Astrocyte of the spinal cord (primary cell): ENCODE measurements at places on chromosomes 11 and 22.

GRCh38 chr11:64294774-64295173 is 3.7 kb downstream of the KCNK4 start:
- DNase-seq, result no peak

GRCh38 chr22:46336119-46337078 is 885 bp downstream of the TRMU start:
- DNase-seq, result no peak

DNA sequence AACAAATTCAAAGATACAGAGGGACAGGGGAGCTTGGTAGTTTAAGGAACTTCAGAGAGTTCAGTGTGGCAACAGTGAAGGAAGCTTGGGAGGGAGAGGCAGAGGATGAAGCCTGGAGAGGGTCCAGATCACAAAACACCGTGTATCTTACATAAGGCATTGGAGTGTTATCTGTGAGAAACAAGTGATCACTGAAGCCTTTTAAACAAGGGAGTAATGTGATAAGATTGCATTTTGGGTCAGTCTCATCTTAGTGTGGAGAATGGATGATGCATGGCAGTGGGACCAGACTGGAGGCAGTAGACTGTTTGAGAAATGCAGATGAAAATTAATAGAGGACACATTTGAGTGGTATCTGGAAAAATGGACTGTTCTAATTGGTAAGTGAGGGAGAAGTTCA is 79.4 kb downstream of the EXT2 start:
- no peak for DNase-seq

- DNase-seq, result peak; percentile 94
Observed at GRCh38 chr11:47415949-47416472, 7.6 kb downstream of the SLC39A13 start.

DNA sequence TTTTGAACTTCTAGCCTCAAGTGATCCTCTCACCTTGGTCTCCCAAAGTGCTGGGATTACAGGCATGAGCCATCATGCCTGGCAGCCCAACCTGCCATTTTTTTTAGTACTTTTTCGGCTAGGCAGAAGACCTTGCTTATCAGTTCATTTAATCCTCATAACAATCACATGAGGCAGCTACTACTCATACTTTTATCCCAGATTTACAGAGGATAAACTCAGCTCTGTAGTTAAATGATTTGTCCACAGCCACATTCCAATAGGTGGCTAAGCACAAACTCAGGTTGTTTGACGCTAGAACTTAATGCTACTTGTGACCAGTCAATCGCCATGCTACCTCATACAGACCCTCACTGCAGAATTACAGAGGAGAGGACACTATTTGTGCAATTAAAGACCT is 28.1 kb downstream of the SBF2 start:
- no peak for DNase-seq

- DNase-seq, result peak; percentile 44
Observed at GRCh38 chr11:116563028-116563711, 209.6 kb downstream of the BUD13 start.

DNA sequence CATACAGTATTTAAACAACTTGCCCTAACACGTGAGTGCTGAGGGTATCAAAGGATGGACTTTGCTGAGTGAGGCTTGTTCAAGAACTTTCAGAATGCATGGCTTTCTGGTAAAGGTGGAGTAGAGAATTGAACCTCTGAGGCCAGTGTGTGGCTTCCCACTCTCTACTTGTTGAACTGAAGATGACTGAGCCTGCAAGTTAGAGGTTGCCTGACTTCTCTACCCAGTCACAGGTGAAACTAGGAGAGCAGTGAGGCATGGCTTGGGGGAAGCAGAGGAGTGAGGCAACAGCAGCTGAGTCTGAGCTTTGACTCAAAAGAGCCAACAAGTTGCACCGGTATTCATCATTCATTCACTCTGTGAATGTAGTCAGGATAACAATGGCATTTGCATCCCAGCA is 256.4 kb upstream of the SESN3 start:
- no peak for DNase-seq

DNA sequence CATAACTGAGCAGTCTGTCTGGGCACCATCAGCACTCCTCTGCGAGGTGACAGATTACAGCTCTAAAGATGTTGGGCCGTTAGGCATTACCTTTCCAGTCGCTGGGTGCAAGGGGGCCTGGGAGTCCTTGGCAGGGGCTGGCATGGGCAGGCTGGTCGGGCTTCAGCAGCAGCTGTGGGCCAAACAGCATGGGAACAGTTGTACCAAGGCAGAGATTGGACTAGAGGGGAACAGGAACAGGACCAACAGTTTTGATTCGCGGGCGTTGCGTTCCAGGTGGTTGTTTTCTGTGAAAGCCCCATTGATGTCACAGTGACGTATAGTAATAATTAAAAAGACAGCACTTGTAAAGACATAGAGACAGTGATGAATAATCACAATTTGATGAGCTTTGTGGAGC is 25.8 kb upstream of the B3GAT1 start:
- no peak for DNase-seq

- no peak for DNase-seq
Observed at GRCh38 chr11:14583252-14584034, 60.2 kb upstream of the PDE3B start.

- no peak for DNase-seq
Observed at GRCh38 chr22:26481694-26482093, 1.9 kb downstream of the HPS4 start.

DNA sequence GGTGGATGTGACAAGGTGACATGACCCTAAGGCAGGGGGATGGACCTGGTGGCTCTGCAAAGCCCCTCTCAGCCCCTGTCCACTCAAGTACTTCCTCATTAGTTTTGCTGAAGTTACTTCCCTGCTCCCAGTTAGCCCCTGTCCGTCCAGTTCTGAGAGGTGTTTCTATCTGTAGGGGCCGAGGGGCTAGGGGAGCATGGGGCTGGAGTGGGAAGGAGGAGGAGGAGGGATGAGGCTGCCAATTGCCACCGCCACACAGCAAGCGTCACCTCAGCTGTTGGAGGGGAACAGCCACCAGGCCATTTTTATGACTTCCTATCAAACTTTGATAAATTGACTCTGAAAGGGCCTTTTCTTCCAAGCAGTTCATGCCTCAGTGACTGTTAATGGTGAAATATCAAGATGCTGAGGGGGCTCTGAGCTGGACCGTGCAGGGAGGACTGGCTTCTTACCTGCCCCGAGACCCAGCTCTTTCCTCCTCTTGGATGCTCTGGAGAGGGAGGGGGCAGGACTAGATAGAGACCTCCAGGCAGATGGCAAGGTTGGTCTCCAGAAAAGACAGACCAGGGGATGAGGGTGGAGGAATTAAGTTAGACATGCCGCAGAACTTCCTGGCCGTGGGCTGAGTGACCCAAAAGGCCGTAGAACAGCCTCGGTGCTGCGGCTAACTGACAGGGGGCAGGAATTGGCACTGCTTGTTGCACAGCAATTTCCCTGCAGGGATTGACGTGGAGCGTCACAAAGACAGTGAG is 137.0 kb downstream of the ST3GAL4 start:
- no peak for DNase-seq

GRCh38 chr11:41786087-41786486 is 326.6 kb upstream of the LRRC4C start:
- peak; percentile 55 for DNase-seq

DNA sequence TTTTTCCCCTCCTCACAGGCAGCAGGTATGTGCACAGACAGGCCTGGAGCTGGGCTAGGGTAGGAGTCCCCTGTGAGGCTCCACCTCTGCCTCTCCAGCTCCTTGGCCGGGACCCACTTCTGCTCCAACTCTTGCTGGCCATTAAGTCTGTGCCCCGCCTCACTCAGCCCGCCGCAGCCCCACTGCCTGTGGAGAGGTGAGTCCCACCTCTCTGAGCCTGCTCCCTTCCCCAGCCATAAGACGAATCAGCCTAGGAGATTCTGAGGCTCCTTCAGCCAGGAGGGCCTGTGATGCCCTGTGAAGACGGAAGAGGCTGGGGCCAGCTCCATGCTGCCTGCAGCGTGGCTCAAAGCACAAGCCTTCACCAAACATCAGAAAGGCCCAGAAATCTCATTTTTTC is 23.0 kb downstream of the TSKU start:
- no peak for DNase-seq

DNA sequence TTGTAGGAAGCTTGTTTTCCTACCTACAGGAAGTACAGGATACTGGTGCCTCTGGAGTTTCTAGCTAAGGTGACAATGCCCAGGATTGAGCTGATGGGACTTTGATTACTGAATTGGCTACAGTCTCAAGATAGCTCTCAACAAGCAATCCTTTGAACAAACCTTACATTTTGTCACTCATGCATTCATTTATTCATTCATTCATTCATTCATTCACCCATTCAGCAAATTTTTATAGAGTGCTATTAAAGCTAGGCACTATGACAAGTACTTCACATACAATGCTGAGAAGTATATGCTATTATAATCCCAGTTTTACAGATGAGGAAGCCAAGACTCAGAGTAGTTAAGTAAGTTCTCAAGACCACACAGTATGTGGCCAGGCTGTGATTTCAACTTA is 103.1 kb upstream of the MTMR2 start:
- no peak for DNase-seq

GRCh38 chr11:35006389-35007128 is 90.1 kb downstream of the PDHX start:
- DNase-seq, result peak; percentile 40

GRCh38 chr11:118625036-118625690 is 17.7 kb downstream of the PHLDB1 start:
- no peak for DNase-seq

DNA sequence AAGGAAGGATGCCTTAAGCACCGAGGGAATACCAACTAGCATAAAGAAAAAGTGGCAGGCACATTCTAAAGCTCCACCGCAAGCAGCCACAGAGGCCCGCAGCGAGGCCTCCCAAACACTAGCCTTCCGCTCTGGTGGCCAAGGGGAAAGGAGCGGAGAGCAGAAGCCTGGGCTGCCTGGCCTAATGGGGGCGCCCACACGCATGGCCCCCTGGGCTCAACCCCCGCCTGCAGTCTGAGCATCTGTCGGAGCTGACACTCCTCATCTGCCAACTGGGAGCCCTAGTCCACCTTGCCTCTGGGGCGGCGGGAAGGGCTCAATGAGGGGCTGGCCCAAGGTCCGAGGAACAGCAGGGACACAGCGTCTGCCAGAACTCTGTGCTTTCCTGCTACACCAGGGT is 50.1 kb upstream of the WNT11 start:
- no peak for DNase-seq

- DNase-seq, result no peak
Observed at GRCh38 chr11:79276736-79277325, 164.0 kb downstream of the TENM4 start.

DNA sequence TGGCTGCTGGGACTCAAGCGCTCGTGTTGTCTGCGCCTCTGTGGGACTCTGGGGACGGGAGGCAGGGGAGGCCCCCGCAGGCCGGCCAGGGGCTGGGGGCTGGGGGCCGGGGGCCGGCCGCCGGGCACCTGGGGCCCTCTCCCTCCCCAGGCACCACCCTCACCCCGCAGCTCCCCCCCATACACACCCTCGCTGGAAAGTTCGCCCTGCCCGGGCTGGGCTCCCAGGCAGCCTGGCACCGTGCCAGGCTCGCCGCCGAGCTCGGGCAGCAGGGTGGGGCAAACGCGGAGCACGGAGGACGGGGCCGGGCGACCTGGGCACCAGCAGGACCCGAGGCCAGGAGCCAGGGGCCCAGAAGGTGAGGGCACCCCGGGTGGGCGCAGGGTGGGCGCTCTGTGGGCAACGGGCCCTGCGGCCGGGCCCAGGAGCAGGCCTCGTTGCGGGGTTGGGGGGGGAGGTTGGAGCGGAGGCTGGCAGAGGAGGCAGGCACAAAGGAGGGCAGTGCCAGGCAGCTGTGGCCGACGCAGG is 76.7 kb upstream of the WNT7B start:
- DNase-seq, result peak; percentile 61

GRCh38 chr11:29018631-29019030 is 910.4 kb downstream of the METTL15 start:
- DNase-seq, result peak; percentile 85
